ENCODE measurements at places on chromosomes 12 and 14.
A peak's percentile ranks its signal among the peaks of the same experiment; 100 is the strongest.

GRCh38 chr12:68259318-68259940, 6.0 kb upstream of the IL22 start:
- no peak for DNase-seq

- DNase-seq, result no peak
Measured at GRCh38 chr14:81311778-81312177, 88.3 kb downstream of the STON2 start.

GRCh38 chr12:25401547-25402345, 151.0 kb upstream of the KRAS start:
- DNase-seq, result no peak

DNA sequence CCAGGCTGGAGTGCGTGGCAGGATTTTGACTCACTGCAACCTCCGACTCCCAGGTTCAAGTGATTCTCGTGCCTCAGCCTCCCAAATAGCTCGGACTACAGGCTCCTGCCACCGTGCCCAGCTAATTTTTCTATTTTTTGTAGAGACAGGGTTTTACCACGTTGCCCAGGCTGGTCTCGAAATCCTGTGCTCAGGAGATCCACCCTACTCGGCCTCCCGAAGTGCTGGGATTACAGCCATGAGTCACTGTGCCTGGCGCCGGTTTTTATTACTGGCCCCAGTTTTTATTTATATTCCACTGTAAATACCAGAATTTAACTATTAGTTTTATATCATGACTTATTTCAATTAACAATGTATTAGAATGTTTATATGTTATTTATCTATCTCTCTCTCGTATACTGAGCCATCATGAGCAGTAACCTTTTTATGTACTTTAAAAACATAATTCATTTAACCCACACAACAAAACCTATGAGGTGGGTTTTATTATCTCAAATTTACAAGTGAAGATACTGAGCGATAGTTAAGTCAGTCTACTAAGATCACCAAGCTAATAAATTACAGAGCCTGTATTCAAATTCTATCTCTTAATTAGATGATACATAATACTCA, 47.8 kb downstream of the HECTD1 start:
- DNase-seq, result no peak

DNA sequence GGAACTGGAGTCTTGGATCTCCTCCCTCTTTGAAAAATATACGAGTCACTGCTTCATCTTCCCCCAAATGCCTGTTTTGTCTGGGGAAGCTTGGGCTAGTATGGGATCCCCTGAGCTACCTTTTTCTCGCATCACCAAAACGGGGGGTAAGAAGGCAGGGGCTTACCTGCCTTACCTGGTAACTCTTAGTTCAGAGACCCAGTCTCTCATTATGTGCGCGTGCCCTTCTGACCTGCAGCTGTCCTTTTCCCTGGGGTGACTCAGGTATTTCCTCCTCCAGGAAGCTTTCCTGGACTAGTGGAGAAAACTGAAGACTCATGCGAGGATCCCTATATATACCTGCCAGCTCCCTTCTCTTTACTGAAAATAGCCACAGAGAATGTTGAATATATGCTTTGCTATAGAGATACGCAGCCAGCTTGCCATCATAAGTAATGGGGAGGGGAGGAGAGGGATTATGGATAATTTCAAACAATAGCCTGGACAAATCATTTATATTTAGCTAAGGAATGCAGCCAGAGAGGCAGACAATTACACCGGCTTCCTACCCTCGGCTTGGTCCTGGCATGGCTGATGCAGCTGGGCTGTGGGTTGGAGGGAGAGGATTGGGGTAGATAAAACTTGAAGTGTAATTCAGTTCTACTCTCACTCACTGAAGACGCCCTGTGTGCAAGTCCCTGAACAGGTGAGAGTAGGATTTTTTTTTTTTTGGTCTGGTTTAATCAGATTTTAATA, 1.1 kb downstream of the TSPAN9 start:
- DNase-seq, result no peak

DNA sequence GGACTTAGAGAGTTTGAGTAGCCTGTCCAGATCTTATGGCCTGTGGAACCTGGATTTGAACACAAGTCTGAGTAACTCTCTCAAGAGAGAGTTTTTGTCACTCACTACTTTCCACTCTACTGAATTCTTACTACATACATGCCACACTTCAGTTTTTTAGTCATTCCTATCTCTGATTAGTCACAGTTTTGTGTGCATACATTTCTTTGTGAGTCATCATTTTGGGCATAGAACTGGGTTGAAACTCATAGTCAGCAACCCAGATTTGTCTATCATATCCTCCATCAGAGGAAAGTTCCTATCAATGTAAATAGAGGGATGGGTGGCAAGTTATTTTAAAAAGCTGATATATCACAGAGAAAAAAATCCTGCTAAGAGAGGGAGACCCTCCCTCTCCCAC, 42.9 kb downstream of the FLRT2 start:
- DNase-seq, result no peak

- no peak for DNase-seq
Measured at GRCh38 chr12:28507867-28508266, 317.6 kb downstream of the CCDC91 start.

DNA sequence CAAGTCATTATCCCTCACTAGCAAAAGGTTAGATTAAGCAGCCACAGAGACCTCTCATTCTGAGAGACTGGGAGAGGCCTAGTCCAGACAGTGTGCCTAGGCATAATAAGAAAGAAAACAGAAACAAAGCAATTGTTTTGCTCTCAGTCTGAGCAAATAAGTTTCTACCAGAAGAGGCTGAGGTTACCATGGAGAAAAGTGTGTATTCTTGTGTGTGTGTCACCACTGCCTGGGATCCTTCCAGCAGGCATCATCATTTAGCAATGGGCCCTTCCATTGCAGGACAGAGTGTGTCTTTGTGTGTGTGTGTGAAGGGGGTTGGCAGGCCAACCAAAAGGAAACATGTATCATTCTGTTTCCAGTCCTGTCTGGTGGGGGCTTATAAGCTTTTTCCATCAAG, 3.7 kb downstream of the EFS start:
- peak; percentile 42 for DNase-seq

DNA sequence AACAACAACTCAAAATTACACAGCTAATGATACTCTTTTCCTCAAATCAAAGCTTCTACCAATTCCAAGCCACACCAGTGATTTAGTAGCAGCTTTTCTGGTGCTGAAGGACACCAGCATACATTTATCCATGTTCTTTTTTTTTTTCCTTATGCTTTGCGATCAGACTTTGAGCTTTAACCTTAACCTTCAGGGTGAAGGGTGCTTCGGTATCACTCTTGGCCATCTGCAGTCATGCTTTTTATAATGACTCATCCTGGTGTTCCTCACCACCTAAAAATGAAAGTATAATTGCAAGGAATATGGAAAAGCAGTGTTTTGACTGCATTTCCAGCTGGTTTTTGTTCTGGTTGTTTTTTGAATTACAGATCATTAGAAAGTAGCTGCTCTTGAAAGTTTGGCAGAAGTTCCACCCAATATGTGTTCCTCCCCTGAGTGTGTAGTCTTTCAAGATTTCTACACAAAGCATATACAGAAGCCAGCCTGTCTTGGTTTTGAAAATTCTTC, 1.3 kb upstream of the SLC41A2 start:
- no peak for DNase-seq

Data from hippocampal formation (tissue), 2 donors.